ENCODE measurements at places on chromosomes 1 and 21.

GRCh38 chr1:203592156-203592555 is 34.5 kb upstream of the ATP2B4 start:
- DNase-seq: no peak

DNA sequence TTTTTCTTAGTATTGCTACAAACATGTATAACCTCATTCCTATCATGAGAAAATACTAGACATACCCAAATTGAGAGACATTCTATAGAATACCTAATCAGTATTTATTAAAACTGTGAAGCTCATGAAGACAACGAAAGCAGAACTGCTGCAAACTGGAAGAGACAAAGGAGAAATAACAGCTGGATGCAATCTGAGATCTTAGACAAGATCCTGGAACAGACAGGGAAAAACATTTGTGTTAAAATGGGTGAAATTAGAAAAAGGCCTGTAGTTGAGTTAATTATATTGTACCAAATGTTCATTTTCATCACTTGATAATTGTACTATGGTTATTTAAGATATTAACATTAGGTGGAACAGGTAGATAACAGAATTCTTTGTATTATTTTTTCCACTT is 392.0 kb downstream of the PLPP3 start:
- DNase-seq: no peak

GRCh38 chr1:975896-976683 is 5.8 kb downstream of the PERM1 start:
- DNase-seq: peak; percentile 82

DNA sequence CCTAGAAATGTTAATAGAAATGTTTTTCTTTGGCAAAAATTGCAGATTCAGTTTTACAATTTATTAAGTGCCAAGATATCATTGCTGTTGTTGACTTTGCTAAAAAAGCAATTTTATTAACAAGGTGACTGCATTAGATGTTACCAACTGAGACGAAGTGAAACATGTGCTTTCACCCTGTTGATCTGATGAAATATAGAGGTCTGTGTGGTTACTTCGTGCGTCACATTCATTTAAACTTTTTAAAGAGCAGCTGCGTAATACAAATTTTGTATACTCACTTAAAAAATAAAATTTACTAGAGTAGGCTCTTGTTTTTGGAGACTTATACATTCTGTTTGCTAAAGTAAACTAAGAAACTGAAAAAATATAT is 465.7 kb downstream of the USP25 start:
- no peak for DNase-seq

- no peak for DNase-seq
Measured at GRCh38 chr1:193914871-193915270, 728.5 kb upstream of the B3GALT2 start.

DNA sequence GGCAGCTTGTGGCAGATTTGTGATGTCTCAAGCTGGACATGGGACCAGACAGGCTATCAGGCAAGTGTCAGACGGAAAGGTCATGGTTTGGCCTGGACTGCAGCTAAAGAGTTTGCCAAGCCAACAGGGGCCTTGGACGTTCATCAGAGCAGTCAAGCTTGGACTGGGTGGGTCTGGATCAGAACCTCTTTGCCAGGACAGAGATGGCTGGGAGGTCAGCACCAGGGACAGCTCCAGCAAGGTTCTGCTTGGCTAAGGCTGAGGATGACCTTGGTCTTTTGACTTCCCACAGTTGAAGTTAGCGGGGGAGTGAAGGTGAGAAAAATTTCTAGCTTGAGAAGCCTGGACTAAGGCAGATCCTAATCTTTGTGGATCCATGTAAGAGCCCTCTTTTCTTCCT is 68.1 kb downstream of the GRIK3 start:
- no peak for DNase-seq

- no peak for DNase-seq
Measured at GRCh38 chr1:78682496-78682895, 32.9 kb downstream of the IFI44 start.

- no peak for DNase-seq
Measured at GRCh38 chr1:221720545-221720944, 21.3 kb downstream of the DUSP10 start.

- DNase-seq: peak; percentile 40
Measured at GRCh38 chr1:59290193-59290949, 6.5 kb upstream of the FGGY start.

GRCh38 chr1:12480748-12481362 is 137.2 kb downstream of the DHRS3 start:
- no peak for DNase-seq

- no peak for DNase-seq
Measured at GRCh38 chr1:38297842-38298241, 251.2 kb upstream of the POU3F1 start.

DNA sequence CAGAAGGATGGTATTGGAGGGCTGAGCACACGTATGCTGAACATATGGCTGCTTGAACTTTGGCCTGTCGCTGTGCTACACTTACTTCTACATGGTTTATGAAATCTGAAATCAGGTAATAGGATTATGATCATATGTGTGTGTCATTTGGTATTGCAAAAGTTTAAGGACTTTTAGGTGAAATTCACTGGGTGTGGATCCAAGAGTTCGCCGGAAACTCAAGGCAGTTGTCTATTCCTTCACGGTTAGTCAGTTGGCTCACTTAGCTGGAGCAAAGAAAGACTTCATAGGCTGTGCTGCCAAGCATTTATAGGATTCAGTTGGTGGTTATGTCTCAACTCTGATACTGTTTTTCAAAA is 927 bp downstream of the UAP1 start:
- no peak for DNase-seq

GRCh38 chr1:10450156-10450814 is 454 bp downstream of the CORT start:
- DNase-seq: no peak

- no peak for DNase-seq
Measured at GRCh38 chr1:236716160-236716559, 29.9 kb downstream of the ACTN2 start.

GRCh38 chr1:214050513-214051401 is 63.0 kb downstream of the PROX1 start:
- DNase-seq: no peak

DNA sequence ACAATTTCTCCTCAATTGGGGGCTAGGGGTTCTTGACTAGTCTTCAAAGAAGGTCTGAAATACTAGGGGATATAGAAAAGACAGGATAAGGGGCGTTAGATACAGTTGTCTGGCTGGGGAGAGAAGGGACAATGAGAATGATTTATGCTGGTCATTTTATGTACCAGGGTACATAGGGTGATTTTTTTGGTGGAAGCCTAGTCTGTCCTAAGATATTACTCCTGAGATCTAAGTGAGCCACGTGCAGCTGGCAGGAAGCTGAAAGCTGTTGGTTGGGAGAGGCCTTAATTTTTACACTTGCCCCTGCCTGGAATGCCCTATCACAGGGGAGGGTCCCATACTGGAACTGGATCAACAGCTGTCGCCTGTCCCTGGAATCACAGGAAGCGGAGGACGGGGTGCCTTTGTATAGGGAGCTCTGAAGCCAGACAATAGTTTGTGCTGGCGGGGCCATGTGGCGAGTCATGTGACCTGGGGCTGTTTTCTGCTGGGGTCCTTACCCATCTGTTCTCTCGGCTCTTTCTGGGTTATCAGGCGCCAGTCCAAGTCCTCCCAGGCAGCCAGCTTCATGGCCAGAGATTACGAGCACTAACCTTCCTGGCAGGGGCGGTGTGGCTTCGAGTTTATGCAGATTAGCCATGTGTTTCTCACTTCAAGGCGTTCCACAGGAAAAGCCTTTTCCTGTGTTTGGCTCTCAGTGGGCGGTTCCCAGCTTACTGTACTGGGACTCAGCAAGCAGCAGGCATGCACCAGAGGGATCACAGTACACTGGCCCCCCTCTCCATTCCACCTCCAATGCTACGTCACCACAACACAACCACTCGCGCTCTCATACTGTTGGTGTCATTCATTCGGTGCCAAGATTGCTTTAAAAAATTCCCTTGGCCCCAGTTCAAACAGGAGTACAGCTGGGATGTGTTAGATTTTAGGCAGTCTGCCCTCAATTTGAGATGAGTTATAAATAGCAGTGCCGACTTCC is 27.5 kb downstream of the ARID1A start:
- DNase-seq: no peak

GRCh38 chr1:205626216-205626615 is 5.6 kb downstream of the ELK4 start:
- DNase-seq: no peak

DNA sequence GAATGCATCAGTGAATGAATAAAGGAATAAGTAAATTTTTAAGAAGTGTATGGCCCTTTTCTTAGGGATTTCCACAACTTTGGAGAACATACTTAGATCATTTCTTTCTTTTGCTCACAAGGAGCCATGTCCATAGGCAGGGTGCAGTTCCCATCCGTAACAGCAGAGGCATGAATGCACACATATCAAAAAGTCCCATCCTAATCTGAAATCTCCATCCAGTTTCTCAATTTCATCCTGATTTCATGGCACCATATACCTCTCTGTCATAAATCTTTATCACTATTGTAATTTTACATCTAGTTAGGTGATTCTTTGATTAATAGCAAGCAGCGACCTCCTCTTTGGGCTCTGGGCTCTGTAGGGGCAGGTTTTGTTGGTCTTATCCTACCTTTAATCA is 359.2 kb downstream of the RRAGC start:
- no peak for DNase-seq

- DNase-seq: no peak
Measured at GRCh38 chr1:19650416-19651140, 6.5 kb downstream of the NBL1 start.

GRCh38 chr1:2174348-2175054 is 20.1 kb downstream of the FAAP20 start:
- peak; percentile 79 for DNase-seq

- no peak for DNase-seq
Measured at GRCh38 chr1:30600258-30600657, 123.1 kb downstream of the MATN1 start.

- no peak for DNase-seq
Measured at GRCh38 chr1:33017175-33017574, 19.5 kb downstream of the AK2 start.

GRCh38 chr1:221783437-221783836 is 41.5 kb upstream of the DUSP10 start:
- no peak for DNase-seq

- no peak for DNase-seq
Measured at GRCh38 chr1:115815694-115816093, 25.2 kb downstream of the NHLH2 start.

All from GM19239 (cell line).